ENCODE measurements at places on chromosomes 1 and 21.

DNA sequence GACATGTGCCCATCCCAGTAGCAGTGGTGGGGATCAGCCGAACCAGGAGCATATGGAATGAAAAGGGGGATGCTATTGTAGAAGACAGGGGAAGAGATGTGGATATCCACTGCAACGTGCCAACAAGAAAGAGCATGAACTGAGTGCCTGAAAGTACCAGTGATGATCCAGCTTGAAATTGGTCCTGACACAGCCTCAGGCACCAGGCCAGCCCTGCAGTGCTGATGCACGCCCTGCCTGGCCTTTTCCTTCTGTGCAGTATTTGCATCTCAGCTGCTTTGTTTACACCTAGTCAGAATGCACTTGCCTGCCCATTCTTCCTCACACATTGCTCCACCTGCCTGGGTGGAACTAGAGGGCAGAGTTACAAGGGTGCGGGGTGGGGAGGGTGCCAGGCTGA is 50.3 kb upstream of the ARTN start:
- DNase-seq = no peak

GRCh38 chr1:24411963-24412362 is 1.6 kb downstream of the STPG1 start:
- no peak for DNase-seq

GRCh38 chr1:211612786-211613107 is 33.8 kb upstream of the SLC30A1 start:
- DNase-seq = no peak

DNA sequence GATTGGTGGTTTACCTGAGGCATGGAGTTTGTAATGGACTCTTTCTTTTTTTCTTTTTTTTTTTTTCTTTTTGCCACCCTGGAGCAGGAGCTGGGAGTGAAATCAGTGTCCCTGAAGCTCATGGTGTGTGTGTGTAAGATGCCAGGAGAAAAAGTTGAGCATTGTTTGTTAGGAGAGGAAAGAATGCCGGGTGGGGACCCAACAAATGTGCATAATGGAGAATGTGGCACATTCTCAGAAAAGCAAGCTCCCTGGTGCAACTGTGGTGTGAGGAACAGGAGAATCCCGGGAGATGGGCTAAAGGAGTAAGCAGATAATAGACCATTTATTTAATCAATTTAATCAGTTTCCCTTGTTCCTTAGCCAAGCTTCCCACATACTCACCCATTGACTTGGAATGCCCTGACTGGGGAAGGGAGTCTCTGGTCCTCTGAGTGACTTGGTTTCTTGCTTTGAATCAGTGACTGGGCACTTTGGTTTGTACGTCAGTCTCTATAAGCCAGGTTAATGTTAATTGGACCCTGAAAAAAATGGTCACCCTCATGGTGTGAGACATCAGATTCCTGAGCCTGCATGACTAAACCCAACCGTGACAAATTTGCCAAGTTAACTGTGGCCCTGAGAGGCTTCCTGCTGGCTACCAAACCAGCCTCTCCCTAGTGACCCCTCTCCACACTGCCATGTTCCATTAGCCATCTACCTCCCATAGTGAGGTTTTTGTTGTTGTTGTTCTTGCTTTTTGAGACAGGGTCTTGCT is 43.9 kb upstream of the ITPKB start:
- no peak for DNase-seq

- no peak for DNase-seq
Observed at GRCh38 chr1:23927097-23927496, 13.9 kb upstream of the CNR2 start.

DNA sequence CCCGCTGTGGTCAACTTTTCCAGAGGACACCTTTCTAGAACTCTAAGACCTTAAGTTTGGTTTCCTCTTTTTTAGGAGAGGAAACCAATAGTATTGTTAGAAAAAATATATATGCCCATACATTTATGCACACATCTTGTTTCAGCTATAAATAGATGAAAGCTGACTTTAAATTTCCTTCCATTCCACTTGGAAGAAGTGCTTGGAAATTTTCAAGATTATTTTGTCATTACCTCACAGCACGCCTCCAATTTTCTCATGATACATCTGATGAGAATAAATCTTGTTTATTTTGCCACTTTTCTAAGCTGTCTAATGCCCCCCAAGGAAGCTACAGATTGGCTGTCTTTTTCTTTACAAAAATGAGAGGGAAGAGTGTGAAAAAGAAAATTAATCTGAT is 65.8 kb downstream of the NIBAN1 start:
- DNase-seq = no peak

- no peak for DNase-seq
Observed at GRCh38 chr1:198680174-198680875, 41.5 kb downstream of the PTPRC start.

GRCh38 chr1:115547696-115548095 is 94.1 kb upstream of the VANGL1 start:
- DNase-seq = no peak

- DNase-seq = no peak
Observed at GRCh38 chr21:46151261-46151988, 4.0 kb downstream of the FTCD start.

DNA sequence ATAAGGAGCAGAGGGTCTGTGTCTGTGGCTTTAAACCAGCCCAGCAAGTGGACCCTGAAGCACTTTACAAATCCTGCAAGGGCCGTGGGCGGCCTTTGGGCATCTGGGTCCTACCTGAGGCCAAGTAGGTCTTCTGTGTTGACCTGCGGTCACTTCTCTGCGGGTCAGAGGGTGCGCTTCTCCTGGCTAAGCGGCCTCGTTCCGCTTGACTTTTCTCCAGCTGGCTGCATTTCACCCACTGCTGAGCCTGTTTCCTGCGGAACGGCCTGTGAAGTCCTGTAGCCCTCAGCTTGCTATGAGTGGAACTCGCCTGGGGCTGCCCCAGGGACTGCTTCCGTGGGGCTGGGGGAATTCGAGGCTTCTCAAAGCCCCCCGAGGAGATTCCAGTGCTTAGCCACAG is 43.3 kb downstream of the SLC37A1 start:
- no peak for DNase-seq

- no peak for DNase-seq
Observed at GRCh38 chr1:240591564-240591963, 20.4 kb downstream of the GREM2 start.

DNA sequence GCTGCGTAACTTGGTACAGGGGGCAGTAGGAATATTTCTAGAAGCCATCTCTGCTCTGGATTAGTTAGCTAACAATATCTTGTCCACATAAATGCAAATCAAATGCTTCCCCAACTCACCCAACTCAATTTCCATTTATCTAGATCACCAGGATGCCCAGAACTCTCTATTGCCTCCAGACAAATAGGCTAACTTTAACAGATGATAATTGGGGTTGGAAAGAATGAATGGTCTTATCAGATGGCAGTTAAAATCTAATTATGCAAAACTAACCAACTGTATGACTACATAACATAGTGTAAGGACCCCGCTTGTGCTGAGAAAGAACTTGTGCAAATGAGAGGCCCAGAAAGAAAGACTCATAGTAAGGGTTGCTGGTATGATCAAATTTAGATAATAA is 1024.8 kb downstream of the PLA2G4A start:
- DNase-seq = no peak

GRCh38 chr1:74777525-74777924 is 44.6 kb downstream of the TYW3 start:
- DNase-seq = no peak

- no peak for DNase-seq
Observed at GRCh38 chr1:47962750-47963492, 34.3 kb downstream of the TRABD2B start.

DNA sequence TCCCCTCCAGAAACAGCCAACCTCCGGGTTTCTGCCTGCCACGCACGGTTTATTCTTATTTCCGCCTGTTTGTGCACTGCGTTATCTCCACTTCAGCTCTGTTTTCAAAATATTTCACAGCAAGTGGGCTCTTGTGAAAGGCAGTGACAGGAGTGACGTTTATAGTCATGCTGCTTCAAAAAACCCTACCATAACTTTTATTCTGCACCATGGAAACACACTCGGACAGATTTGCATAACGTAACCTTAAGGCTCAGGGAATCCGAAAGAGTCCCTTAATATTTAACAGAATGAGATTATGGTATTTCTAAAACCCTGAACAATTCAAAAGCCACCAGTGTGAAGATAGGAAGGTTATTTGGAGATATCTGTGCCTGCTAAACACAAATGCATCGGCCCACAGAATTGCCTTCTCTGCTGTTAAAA is 782 bp upstream of the SDE2 start:
- DNase-seq = no peak

DNA sequence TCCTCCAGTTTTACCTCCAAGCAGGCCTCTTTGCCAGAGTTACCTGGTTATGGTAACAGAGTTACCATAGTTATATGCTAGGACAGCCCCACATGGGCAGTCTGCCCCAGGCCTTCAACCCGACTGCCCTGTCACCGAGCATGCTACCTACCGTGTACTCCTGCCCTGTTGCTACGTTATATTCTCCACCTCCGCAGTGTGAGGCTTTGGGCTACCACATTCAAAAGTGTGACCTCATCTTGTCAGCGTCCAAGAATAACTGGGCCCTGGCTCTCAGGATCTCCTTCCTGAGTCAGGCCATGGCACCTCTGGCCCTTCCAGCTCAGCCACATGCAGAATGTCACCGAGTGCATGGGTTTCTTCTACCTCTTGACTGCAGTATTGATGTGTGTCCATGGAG is 8.9 kb downstream of the MAPKAPK2 start:
- DNase-seq = no peak

Measured in effector memory CD4-positive, alpha-beta T cell (primary cell).